ENCODE measurements at places on chromosomes 16 and 17.

DNA sequence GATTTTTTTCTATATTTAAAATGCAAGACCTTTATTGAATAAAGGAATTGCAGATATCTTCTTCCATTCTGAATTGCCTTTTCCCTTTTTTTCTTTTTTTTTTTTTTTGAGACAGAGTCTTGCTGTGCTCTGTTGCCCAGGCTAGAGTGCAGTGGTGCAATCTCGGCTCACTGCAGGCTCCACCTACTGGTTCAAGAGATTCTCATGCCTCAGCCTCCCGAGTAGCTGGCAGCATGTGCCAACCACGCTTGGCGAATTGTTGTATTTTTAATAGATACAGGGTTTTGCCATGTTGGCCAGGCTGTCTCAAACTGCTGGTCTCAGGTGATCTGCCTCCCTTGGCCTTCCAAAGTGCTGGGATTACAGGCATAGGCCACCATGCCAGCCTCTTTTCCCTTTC, 151.5 kb downstream of the CEP112 start:
- DNase-seq = no peak

DNA sequence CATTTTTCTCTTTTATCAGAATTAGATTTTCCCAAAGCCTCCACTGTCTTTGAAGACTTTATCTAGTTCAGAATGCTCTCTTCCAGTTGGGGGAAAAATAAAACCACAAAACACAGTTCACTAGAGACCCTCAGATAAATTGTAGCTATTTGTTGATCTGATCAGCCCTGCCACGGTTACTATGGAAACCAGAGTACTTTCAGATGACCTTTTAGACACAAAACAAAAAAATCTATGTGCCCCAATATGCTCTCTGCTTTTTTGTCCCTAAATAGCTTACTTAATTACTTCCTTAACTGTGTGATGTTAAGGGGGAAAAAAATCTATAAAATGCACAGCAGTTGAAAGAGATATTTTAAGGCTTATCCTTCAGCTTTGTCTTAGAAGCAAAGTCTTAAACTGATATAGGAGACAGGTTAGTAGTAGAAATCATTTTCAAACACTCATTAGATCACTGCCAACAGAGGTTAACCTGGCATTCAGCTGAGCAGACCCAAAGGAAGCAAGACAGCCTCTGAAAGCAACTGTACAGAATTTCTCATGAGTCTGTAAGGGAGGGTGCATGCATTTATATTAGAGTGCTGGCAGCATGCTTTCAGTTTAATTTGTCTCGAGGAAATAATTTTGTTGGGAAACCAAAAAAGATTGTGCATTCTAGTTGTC, 129.9 kb upstream of the CACNG5 start:
- DNase-seq = no peak

- DNase-seq = no peak
These were observed 18.6 kb downstream of the GRIN2C start for GRCh38 chr17:74840989-74841666.

DNA sequence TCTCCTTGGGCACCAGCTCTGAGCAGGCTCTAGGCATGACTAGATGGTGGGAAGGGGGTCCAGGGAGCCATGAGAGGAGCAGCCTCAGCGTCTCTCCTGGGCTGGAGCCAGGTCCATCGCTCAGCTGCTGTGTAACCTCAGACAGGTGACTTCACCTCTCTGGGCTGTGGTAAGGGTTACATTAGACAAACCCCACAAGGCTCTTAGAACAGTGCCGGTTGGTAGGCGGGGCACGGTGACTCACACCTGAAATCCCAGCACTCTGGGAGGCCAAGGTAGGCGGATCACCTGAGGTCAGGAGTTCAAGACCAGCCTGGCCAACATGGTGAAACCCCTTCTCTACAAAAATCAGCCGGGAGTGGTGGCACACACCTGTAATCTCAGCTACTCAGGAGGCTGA, 18.1 kb upstream of the NPTX1 start:
- DNase-seq = no peak

GRCh38 chr17:610276-610675, 104.4 kb downstream of the VPS53 start:
- no peak for DNase-seq

DNA sequence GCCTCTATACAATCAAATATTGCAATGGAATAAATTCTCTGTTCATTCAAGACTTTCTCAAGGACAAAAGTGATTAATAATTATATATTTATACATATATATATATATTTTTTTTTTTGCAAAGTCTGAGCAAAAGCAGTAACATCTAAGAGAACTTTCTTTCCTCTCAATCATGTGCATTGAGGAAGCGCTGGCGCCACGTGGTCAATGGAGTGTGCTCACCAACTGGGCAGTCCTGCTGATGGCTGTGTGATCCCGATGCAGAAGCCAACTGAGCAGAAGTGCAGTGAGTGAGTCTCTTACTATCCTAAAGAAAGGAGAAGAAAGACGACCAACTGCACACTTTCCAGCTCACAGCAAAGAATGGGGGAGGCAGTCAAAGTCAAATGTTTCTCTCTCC, 37.2 kb upstream of the ULK2 start:
- no peak for DNase-seq

DNA sequence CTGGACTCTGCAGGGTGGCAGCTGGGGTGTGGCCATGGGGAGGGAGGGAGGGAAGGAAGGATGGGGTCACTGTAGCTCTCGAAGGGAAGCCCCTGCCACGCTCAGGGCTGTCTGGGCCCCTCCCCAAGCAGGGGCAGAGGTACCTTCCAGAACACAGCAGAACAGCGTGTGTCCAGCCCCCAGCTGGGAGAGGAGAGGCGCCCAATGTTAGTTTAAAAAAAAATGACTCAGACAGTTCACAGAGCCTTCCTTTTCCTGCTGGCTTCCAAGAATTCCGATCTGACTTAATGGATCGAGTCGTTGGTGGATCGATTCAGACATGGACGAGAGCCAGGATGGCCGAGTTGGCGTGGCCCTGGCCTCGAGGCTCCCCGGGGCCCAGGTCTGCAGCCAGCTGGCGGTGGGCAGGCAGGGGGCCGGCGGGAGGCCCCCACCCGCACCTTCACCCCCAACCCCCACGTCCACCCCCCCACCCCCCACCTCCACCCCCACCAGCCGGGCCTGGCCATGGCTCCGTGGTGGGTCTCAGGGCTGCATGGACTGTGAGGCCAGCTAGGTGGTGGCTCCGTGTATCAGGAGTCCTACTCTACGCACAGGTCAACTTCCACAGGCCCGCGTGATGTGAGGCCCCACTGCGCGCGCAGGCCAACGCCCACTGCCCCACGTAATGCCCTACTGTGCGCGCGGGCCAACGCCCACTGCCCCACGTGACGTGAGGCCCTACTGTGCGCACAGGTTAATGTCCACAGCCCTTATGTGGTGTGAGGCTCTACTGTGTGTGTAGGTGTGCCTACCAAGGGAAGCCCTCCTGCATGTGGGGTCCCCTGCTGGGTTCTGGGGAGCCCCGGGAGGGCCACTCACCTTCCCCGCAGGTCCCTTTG, 21.8 kb downstream of the CACNA1H start:
- DNase-seq = no peak

- DNase-seq = no peak
These were observed 46.5 kb downstream of the HNF1B start for GRCh38 chr17:37698132-37698910.

- no peak for DNase-seq
These were observed 206.9 kb downstream of the MAP2K4 start for GRCh38 chr17:12227547-12227946.

DNA sequence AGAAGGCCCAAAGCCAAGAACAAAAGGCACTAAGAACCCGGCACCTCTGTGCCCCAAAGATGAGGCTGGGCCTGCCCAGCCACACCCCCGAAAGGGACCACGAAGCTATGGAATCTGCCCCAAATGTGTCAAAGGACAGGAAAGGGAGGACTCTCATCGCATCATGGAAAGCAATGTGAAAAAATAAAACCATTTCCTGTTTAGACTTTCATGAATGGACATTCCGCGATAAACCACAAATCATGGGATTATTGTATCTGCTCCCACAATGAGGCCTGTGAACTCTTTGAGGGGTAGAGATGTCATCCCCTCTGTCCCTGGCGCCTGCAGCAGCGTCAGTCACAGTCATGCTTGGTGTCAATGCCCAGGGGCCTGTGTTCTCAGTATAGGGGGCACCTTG, 135.0 kb downstream of the COPRS start:
- DNase-seq = no peak

GRCh38 chr17:55175788-55176427, 88.9 kb upstream of the HLF start:
- DNase-seq = no peak

- DNase-seq = no peak
These were observed 2.1 kb downstream of the NME1 start for GRCh38 chr17:51155416-51155815.

GRCh38 chr17:29194669-29195068, 14.5 kb upstream of the MYO18A start:
- no peak for DNase-seq

DNA sequence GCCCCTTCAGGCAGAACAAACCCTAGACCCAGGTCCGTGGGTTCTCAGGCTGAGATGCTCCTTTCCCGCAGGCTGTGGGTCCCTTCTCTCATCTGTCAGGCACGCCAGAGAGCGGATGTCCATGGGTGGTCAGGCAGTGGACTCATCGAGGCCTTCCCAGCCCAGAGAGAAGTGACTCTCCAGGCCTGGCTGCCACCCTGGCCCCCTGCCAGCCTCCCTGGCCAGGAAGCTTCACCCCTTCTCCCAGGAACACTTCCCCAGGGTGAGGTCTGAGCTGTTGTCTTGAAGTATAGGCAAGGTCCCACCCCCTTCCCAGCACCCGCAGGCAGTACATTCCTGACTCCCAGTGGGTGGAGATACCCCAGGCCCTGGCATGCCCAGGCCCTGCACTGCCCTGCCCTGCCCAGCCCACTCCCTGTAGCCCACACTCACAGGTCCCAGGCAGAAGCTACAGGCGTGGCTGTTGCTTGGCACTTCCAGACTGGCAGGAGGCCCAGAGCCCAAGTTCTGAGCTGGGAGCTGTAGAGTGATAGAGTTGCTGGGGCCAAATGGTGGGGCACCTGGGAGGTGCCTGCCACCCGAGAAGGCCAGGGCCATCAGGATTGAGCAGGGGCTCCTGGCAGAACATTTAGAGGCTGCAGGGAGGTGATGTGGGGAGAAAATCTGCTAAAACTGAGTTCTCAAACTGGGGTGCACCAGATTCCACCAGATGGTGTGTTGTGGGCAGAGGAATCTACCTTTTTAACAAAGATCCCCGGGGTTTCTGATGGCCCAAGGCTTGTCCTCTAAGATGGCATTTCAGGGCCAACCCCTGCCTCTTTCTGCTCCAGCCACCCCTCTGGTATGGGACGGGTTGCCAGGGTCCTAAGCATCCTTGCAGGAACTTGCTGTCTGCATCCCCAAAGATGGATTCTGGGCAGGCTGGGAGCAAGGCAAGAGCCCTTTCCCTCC, 6.7 kb downstream of the ITGA3 start:
- no peak for DNase-seq

DNA sequence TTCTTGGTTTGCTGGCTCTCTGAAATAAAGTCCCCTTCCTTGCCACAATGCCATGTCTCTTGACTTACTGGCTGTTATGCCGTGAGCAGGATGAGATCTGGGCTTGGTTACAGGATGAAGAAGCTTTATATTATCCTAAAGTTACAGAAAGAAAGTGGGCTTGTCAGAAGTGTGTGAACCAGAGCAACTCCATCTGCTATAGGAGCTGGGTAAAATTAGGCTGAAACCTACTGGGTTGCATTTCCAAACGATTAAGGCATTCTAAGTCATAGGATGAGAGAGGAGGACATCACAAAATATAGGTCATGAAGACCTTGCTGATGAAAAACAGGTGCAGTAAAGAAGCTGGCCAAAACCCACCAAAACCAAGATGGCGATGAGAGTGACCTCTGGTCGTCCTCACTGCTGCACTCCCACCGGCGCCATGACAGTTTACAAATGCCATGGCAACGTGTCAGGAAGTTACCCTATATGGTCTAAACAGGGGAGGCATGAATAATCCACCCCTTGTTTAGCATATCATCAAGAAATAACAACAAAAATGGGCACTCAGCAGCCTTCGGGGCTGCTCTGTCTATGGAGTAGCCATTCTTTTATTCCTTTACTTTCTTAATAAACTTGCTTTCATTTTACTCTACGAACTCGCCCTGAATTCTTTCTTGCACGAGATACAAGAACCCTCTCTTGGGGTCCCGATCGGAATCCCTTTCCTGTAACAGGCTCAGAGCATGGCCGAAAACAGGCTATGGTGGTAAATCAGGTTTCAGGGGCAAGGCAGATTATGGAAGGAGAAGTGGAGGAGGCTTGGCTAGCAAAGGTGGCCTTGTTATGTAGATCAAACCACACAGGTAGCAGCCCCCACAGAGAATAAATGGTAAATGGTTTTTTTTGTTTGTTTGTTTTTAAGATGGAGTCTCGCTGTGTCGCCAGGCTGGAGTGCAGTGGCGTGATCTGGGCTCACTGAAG, 81.3 kb upstream of the C16orf82 start:
- no peak for DNase-seq

DNA sequence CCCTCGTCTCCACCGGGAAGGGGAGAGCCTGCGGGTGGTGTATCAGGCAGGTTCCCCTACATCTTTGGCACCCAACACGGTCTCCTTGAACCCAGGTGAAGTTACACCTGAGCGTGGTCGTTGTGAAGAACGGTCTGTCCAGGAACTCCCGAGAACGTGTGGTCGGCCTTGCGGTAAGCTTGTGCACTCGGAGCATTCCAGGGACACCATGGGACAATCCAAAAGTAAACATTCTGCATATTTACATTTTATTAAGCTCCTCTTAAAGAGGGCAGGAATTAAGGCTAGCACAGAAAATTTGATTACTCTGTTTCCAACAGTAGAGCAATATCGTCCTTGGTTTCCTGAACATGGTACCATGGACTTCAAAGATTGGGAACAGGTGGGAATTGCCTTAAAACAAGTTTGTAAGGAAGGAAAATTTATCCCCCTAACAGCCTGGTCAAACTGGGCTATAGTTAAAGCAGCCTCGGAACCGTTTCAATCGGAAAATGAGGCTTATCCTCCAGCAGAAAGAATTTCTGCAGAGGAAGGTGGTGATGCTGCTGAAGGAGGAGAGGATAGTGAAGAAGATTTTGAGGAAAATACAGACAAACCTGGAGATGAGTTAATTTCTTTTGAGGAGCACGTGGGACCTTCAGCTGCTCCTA, 18.2 kb downstream of the ALOX15B start:
- DNase-seq = no peak

DNA sequence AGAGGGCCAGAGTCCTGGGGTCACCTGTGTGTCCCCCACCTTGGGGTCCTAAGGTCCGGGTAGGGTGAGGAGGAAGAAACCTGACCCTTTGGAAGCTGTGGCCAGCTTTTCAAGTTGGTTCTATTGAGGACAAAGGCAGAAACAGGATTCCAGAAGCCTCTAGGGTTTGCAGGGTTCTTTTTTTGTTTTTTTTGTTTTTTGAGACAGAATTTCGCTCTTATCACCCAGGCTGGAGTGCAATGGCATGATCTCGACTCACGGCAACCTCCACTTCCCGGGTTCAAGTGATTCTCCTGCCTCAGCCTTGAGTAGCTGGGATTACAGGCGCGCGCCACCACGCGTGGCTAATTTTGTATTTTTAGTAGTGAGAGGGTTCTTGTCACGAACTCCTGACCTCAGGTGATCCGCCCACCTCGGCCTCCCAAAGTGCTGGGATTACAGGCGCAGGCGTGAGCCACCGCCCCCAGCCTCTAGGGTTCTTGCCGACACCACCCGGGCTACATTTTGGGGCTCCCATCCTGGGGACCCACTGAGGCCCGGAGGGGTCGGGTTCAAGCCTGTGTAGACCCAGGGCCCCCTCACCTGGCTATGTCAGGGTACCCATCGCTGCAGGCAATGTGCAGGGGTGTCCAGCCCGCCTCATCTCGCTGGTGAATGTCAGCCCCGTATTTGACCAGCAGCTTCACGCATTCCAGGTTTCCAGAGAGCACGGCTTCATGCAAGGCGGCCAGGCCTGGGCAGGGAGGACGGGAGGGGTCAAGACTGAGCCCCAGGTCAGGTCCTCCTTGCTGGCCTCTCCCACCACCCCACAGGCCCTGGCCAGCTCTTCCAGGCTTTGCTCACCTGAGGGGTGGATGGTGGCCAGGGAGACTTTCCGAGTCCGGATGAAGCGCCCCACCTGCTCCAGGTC, 674 bp downstream of the PPP1R27 start:
- no peak for DNase-seq

Data from stimulated activated CD4-positive, alpha-beta T cell treated with anti-CD3 and anti-CD28 coated beads, Interleukin-4, amount 100 ng/mL, for 4 hours (primary cell).